ENCODE measurements at places on chromosomes 2 and 18.
A peak's percentile ranks its signal among the peaks of the same experiment; 100 is the strongest.

DNA sequence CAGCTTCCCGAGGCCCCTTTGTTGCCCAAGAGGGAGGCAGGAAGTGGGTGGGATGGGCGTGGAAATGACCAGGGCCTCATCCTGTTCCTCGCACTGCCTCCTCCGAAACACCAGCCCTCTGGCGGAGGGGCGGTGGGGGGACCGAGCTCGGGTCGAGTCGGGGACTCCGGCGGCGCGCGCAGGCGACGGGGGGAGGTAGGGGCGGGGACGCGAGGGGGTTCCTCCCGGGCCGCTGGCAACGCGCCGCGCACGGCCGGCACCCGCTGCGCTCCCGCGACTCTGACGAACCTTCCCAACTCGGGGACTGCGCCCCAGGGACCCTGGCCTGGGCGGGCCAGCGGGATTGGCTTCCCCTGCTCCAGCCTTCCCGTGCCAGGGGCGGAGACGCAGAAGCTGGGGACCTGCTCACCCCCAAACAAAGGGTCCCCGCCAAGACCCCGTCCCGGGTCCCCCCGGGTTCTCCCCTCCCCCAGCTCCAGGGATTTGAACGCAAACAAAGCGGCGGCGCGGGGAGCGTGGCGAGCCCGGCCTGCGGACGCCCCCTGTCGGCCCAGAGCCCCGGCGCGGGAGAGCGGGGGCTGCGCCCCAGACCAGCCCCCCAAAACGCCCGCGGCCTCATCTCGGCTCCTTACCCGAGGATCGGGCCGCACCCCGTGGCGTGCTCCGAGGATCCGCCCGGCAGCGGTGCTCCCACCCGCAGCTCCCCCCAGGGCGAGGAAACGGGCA, 1.2 kb downstream of the SEMA4C start:
- DNase-seq: no peak

DNA sequence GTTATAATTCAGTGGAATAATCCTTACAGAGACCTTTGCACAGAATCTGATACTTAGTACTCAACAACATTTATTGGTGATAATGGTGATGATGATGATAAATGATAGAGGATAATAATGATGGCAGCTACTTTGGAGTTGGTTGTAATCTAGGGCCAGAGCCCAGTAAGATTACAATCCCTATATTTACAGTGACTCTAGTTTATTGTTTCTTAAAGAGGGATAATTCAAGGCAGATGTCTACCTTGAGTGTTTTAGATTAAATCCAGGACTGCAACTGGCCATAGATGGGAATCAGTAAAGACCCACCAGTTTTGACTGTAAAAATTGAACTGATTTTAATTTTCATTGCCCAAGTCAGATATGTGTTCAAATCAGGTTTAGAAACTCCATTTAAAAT, 813.9 kb upstream of the CNTNAP5 start:
- no peak for DNase-seq

GRCh38 chr2:101854877-101855276, 136.9 kb upstream of the IL1R2 start:
- DNase-seq: no peak

DNA sequence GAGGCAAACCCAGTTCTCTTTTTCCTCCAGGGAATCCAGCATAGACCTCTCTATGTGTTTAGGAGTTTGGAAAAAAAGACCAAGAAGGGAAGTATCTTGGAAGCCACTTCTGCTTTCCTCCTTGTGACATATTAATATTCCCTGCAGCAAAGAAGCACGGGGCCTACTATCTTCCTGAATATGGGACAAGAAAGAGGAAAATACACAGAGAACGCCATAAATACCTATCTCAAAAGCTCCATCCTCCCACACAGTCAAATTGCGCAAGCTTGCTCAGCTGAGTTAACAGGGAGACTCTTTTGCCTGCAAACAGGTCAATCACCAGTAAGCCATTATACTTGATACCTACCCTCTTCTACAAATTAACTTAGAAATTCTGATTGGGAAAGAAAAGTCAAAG, 16.7 kb upstream of the RAPH1 start:
- DNase-seq: peak; percentile 58

- no peak for DNase-seq
These were observed 215.5 kb upstream of the EPHA4 start for GRCh38 chr2:221787561-221787960.

DNA sequence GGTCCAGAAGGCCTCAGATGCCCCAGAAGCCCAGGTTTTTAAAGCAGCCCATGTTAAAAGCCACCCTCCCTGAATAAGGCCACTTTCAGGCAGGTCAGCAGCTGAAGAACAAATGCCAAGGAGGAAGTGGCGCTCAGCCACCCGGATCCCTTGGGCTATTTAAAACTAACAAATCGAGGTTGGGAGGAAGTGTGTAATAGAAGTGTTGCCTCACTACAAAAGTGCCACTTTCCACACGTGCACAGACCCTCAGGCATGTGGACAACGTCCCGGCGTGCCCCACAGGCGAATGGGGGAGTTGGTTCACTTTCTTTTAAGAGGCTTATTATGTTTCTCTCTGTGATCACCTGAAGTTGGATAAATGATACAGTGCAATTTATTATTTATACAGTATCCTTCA, 173.8 kb upstream of the SALL3 start:
- DNase-seq: no peak

DNA sequence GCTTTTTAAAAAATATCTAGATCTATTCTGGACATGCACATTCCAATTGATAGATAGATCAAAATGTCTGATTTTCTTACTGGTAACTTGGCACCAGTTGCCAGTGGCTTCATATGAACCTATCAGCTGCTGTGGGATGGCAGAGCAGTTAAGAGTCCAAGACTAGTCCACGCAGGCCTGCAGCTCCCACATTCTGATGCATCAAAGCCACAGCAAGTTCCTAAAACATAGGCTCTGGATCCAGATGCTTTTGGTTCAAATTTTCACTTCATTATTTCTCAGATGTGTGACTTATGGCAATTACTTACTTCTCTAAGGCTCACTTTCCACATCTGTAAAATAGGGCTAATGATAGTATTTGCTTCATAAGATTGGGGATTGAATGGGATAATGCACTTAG, 48.0 kb upstream of the CYP1B1 start:
- no peak for DNase-seq

DNA sequence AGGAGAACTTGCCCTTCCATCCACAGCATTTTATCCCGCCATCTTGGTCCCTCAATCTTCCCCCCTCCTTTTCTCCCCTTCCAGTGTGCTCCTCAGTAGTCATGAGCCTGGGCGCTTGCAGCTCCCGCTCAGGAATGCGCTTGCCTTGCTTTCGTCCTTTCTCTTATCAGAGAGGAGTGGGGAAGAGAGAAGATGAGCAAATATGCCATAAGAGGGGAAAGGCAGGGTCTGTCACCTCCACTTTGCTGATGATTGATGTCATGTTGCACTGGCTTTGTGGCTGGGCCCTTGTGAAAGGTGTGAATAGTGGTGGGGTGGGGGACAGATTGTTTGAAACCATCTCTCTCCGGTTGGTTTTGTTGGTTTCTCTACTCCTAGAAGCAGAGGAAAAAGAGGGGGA, 569.3 kb downstream of the TNS1 start:
- DNase-seq: no peak

- no peak for DNase-seq
These were observed 30.8 kb upstream of the SOX11 start for GRCh38 chr2:5661362-5661761.

DNA sequence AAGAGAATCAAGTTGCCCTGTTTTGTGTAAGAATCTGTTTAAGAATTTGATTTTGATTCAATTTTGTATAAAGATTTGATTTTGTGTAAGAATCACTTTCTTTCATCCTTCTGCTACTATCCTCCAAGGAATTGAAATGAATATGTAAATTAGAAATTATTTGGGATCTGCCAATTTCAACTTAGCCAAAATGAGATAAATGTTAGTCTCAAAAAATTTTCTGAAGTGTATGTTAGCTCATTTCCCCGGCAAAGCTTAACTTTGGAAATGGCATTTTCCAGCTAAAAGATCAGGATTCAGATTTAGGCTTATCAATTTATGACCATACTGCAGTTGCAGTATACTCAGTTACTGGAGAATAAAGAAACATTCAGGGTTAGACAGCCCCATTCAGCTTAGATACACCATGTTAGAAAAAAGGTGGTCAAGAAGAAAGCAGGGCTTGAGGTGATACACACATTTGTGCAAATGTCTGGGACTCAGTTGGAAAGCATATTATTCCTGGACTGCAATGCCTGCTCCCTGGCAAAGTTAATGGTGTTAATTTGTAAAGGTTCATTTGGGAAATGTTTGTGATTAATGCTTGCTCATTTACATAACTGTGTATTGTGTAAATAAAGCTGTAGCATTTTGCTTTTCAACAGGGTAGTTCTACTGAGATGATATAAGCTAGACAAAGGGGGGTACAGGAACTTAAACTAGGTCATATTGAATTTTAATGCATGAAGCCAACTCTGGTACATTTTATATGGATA, 247.8 kb upstream of the SESTD1 start:
- DNase-seq: no peak

DNA sequence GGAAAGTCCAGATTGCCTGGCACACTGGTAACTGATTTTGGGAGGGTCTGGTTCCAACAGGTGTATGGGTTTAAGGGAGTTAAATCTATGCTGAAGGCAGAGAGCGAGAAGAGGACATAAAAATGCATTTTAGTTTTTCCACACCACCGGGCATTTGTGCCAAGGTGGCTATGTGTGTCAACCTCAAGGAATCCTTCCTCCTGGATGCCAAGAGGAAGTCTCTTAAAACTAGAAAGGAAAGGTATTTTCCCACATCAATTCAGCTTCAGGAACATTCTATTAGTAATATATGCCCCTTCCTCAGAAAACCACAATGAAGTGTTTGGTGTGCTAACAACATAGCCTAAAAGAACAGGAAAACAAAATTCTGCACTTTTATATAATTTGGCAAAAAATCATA, 5.4 kb upstream of the GAREM1 start:
- DNase-seq: no peak

- DNase-seq: no peak
These were observed 15.4 kb upstream of the XDH start for GRCh38 chr2:31429759-31430438.

GRCh38 chr18:49742316-49743116, 70.8 kb downstream of the ACAA2 start:
- DNase-seq: no peak

DNA sequence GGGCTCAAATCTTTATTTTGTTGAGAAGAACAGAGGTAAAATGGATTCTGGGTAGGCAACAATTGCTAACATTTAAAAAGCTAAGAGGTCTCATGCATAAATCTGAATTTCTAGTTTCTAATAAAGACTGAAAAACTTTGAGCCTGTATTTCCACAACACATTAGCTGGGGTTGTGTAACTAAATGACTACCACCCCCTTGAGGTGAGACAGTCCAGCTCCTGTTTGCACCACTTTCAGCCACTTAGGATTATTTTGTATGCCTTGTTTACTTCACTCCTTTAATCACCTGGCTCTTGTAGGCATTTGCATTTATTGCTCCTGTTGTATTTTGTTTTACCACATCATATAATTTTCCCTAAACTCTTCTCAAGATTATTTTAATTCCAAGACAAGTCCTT, 376.6 kb downstream of the PTH2R start:
- DNase-seq: no peak

GRCh38 chr2:28613186-28613585, 117.3 kb downstream of the PLB1 start:
- DNase-seq: no peak

- no peak for DNase-seq
These were observed 238.9 kb downstream of the XIRP2 start for GRCh38 chr2:167127135-167127534.

DNA sequence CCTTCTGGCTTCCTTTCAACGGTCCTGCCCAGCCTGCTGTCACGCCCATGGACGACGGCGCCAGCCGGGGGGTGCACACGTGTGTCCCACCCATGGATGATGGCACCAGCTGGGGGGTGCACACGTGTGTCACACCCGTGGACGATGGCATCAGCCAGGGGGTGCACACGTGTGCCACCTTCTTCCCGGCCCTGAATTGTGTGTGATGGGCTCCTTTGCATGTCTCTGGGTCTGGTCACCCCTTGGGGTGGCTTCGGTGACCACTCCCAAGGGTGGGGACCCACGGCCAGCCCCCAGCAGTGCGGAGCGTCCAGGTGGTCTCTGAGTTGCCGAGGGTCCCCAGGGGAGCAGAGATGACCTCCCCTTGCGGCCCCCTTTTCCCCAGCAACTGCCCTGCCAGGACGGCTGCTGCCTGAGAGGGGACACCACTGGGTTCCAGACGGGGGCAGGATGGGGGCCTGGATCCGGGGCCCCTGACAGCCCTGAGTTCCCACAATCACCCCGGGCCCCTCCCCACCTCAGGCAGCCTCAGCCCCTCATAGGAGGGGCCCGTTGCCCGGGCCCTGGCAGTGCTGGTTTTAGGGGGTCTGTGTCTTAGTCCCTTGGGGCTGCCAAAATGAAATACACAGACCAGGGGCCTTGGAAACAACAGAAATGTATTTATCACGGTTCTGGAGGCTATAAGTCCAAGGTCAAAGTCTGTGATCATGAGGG, 9.4 kb downstream of the NEU4 start:
- no peak for DNase-seq

GRCh38 chr2:208466151-208466919, 59.7 kb downstream of the PTH2R start:
- DNase-seq: no peak

Data from SK-N-MC (cell line).